ENCODE measurements at places on chromosomes 3 and 15.

DNA sequence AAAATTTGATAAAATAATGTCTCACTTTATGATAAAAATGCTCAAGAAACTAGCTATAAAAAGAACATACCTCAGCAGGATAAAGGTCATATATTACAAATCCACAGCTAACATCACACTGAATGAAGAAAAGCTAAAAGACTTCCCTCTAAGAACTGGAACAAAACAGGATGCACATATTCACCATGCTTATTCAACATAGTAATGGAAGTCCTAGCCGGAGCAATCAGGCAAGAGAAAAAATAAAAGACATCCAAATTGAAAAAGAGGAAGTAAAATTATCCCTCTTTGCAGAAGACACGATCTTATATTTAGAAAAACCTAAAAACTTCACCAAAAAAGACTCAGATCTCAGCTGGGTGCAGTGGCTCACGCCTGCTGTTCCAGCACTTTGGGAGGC lies 34.0 kb downstream of the SENP7 start:
- no peak for DNase-seq

- DNase-seq = no peak
Observed at GRCh38 chr15:57375827-57376695, at the start of gene CGNL1. Gene CGNL1 (plus strand): TSS chr15:57376505. CDS start chr15:57438000, 61,495 bp downstream.

DNA sequence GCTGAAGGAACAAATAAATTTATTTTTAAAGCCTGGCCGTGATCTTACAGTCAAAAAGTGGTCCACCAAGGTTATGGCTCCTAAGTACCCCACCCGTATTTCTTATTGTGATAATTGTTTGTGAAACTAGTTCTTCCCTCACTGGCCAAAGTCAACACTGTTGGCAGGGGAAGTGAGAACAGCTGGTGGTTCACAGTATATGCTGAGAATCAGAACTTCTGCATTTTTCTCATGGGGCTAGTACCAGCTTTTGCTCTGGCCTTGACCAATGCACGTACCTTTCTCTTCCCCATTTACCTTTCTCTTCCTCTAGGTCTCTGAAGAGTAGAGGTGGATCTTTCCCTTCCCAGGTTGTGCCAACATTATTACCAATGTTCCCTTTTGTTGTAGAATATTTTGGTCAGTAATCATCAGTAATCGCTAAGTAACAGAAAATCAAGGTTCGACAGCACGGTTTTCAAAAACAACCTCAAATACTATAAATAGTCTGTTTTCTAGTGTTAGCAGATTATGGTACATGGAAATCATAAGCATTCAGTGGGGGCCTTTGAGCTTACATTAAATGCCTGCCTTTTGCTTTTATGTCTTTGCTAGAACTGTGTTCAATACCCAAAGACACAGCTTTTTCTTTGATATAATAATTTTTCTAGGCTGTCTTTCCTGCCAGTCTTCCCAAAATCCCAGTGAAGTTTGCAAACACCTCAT lies 268.0 kb downstream of the LPP start:
- DNase-seq = no peak

- no peak for DNase-seq
Observed at GRCh38 chr3:167469381-167469780, 4.5 kb downstream of the SERPINI2 start.

GRCh38 chr3:114451051-114451451 lies 157.2 kb downstream of the TIGIT start:
- no peak for DNase-seq

GRCh38 chr15:26773917-26774316 lies 1.1 kb upstream of the GABRB3 start:
- no peak for DNase-seq

DNA sequence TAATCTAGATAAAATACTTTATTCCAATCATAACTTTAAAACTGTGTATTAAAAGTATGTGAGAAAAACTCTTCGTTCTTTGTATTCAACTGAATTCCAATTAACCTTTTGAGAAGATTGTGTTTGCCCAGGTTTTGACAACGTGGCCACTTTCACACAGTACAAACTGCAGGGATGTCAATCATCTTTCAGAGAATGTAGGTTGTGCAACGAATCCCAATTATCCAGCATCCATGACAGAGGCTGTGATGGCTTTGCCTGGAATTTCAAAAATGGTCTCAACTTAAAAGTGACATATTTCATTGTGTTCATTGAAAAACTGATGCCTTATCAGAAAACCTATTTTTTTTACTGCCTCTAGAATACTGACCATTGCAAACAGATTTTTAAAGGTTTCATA lies 615.1 kb upstream of the KCNMB2 start:
- DNase-seq = no peak

- DNase-seq = no peak
Observed at GRCh38 chr15:68778876-68779275, 41.8 kb downstream of the ANP32A start.

GRCh38 chr3:116140100-116140689 lies 305.1 kb downstream of the LSAMP start:
- DNase-seq = no peak

GRCh38 chr3:57755741-57756527 lies at the start of gene SLMAP:
Gene SLMAP (plus strand): TSS chr3:57756309. CDS start chr3:57757652, 1,343 bp downstream.
- peak; percentile 86 for DNase-seq

- DNase-seq = no peak
Observed at GRCh38 chr3:40624189-40624769, 99.5 kb downstream of the ZNF621 start.

- no peak for DNase-seq
Observed at GRCh38 chr15:26451995-26452394, 320.9 kb downstream of the GABRB3 start.

GRCh38 chr3:142968319-142969025 lies 5.0 kb upstream of the PAQR9 start:
- no peak for DNase-seq

- DNase-seq = no peak
Observed at GRCh38 chr3:181457190-181457589, 254.5 kb upstream of the SOX2 start.

DNA sequence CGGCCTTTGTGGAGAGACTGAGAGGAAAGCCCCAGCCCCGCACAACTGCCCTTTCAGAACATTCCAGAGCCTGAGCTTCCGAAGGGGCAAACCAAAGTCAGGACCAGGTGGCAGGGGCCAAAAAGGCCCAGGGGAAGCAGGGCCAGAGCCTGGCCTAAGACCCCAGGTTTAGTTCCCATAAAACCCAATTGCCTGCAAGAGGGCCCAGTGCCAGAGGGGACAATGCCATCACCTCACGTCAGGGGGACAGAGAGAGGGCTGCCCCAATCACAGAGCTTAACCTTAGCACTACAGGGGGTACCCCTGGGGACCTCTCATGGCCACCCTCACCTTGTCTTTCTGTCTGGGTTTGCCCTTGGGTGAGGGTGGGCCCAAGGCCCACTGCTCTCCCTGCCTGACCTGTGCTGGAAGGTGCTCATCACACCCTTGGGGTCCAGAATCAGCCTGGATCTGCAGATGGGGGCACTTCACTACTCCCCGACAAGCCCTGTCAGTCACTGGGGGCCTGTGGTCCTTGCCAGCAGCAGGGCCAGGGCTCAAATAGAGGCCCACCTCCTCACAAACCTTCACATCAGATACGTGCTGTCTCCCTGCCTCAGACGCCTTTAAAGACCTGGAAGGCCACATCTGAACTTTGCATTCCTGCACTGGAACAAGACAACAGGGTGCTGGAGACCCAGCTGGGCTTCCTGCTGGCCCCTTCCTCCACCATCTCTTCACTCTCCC lies 3.8 kb downstream of the CALML4 start:
- DNase-seq = no peak

- no peak for DNase-seq
Observed at GRCh38 chr3:126573492-126574117, 14.9 kb upstream of the C3orf22 start.

DNA sequence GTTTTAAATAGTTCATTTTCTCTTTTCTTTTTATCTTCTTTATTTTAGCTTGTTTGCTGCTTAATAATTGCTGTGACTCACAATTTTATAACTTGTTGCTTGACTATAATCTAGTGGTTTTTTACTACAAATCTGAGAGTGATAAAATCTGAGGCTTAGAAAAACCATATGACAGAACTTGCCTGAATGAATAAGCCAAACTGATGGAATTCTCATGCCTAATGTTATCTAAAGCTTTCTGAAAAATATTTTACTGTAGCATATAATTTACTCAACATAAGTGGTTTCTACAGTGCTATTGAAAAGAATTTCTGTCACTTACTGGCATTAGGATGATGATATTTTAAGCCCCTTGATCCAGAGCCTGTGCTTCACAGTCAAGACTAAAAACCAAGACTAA lies 175.1 kb downstream of the VGLL3 start:
- DNase-seq = no peak

DNA sequence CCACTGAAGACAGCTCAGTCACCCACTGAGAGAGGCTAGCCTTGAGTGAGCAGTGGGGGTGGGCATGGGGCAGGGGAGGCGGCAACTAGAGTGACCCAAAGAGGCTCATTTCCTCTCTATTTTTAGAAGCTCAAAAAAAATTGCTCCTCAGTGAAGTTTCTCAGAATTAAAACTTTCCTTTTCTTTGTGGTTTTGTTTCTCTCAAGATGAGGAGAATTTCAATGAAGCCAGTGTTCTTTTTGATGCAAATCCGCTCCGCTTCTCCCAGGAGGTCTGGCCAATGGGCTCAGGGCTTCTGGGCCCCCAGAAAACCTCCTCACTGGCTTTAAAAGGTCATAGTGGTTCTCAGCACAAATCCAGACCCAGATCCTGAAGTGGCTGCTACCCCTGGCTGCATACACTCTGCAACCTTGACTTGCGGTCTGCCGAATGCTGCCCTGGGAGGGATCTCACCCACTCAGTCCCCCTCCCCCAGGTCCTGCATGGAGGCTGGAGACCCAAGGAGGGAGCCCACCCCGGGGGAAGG lies at the start of gene ACSBG1:
TSS of gene ACSBG1 (minus strand) at position 51 of the 526 bp plus-strand sequence. CDS start 64 bp downstream, outside the sequence.
- no peak for DNase-seq

GRCh38 chr3:134640872-134641470 lies 9.9 kb downstream of the KY start:
- no peak for DNase-seq

DNA sequence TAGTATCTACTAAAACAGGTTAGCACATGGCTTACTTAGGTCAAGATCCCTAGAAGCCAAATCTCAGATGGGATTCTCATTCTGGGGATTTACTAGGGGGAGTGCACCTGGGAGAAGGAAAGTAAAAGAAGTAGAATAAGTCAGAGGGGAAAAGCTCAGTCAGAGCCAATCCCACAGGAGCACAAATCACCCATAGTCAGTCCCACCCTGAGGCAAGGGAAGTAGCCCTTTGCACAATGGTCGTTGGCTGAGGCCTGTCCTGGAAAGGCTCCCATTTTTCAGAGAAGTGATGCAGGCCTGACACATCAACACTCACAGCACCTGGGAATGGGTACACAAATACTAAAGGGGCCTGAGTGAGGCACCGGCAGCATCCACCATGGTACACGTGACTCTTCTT lies 39.8 kb downstream of the SST start:
- no peak for DNase-seq

- DNase-seq = peak; percentile 91
Observed at GRCh38 chr3:134357914-134358811, 16.1 kb downstream of the AMOTL2 start.

- no peak for DNase-seq
Observed at GRCh38 chr3:100754563-100755334, 45.5 kb downstream of the TFG start.

DNA sequence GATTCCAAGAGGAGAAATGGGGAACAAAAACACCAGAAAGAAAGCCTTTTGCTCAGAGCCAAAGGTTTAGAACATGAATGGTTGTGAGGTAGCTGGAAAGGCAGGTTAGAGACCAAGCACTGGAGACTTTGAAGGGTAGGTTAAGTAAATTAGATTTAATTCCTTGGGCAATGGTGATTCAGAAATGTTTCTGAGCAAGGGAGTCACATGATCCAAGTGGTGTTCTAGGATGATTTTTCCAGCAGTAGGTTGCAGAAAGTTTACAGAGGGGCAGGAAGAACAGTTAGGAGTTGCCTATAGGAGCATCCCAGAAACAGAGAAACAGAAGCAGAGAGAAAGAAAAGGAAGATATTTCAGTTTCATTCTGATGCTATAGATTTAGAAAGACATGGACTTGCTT lies 139.8 kb downstream of the WDR76 start:
- no peak for DNase-seq

DNA sequence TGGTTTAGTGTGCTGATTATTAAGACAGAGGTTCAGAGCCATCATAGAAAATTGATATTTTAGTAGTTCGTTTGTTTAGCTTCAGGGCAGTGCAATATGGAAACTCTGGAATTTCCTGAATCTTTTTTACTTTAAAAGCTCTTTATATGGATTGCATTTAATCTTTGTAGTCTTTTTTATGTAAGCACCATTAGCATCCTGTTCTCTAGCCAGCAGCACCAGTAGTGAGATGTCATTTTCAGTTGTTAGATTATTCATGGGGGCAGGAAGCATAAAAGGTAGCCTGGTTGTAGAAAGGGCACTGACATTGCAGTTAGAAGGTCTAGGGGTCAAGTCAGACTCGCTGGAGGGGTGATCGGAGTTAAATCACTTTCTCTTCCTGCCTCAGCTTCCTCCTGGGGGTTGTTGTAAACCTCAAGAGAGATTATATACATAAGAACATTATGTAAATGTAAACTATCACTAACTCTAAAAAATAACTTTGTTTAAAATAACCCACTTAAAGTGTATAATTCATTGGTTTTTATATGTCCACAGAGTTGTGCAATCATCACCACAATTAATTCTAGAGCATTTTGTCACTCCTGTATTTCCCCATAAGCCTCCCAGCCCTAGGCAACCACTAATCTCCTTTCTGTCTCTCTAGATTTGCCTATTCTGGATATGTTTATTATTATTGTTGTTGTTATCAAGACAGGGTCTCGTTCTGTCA lies 31.4 kb upstream of the ITPKA start:
- DNase-seq = no peak

DNA sequence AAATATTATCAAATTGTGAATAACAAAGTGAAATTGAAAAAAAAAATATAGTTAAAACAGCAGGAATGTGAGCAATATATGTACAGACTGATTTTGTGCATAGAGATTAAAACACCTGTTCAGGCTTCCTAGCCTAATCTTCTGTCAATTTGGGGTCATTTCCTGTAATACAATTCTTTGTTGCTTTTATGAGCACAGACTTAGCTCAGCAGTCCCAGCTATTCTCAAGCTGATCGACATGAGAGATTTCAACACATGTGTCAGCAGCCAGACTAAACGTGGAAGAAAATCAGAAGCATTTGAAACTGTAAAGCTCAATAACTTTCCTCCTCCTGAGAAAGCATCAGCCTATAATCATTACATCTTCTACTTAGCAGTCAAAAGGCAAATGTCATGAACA lies 1.6 kb upstream of the FHIT start:
- DNase-seq = no peak

- DNase-seq = no peak
Observed at GRCh38 chr3:53044711-53045517, 959 bp downstream of the SFMBT1 start.
